SJCRH30 (cell line): ENCODE measurements at places on chromosomes 3 and 15. TPM values are rescaled to one million over a fixed set of nuclear protein-coding genes. Genes with fewer than 3 reads are reported as not detected.

- no peak for DNase-seq
Observed at GRCh38 chr3:43958005-43958770, 267.4 kb downstream of the ABHD5 start.

GRCh38 chr3:117962750-117963149 is 1071.9 kb downstream of the IGSF11 start:
- no peak for DNase-seq

DNA sequence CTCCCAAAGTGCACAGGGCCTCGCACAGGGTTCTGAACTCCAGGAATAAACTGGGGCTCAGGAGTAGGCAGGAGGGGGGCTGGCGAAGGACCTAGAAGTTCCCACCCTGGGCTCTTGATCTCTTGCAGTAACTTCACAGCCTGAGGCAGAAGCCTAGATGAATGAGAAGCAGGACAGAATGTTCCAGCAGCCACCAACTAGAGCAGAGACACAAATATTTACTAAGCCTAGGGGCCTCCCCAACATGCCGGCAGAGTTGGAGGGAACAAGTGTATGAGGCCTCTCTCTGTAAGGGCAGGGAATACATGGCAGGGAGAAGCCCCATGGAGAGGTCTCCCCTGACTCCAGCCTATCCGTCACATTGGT is 25.3 kb upstream of the C15orf39 start:
- no peak for DNase-seq

Gene RFTN1
- 17.0 and 20.1 TPM in 2 replicates for total RNA-seq

- DNase-seq, result peak; percentile 82
Observed at GRCh38 chr3:180804916-180805315, 107.6 kb upstream of the FXR1 start.

Gene CD200
- total RNA-seq, result not detected in 2 replicates

Gene THPO
- 0.61 and 1.2 TPM in 2 replicates for total RNA-seq

- no peak for DNase-seq
Observed at GRCh38 chr3:69712933-69713332, 26.3 kb upstream of the MITF start.

DNA sequence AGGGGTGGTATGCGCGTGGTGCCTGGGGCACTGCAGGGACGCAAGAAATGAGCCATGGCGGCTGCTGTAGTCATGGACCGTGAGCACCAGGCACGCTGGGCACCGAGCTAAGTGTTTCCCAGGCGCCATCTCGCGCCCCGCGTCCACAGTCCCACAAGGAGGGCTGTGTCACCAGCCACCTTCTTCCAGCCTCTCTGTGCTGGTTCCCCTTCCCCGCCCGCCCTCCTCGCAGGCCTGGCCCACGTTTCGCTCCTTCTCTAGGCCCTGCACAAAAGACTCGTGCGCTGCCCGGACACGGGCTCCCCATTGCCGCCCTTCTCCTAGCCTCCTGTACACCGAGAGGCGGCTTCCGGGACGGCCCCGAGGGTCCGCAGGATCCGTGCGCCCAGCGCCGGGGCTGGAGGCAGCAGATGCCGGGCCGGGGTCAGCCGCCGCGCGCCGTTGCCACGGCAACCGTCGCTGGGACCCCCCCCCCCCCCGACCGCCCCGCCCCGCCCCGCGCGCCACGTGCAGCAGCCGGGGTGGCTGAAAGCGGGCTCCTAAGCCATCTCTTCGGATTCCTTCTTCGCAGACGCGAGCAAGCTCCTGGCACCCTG is 113.4 kb downstream of the SRGAP3 start:
- DNase-seq, result no peak

Gene ST8SIA2
- 1.3 and 2.1 TPM in 2 replicates for total RNA-seq

DNA sequence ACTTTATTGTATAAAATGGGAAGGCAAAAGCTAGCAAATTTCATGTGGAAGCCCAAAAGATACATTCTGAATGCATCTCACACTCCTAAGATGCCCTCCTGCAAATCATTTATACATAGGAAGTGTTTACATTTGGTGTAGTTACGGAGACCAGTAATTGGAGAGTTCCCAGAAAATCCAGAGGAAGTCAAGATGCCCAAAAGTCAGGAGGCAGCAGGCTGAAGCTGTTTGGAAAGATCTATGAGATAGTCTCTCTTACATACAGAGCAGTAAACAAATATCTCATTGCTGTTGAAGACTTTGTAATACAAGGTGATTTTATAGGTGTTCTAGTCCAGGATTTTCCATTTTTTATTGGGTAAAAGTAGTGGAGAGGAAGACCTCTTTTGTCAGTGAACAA is 8.8 kb downstream of the KLHL24 start:
- no peak for DNase-seq

GRCh38 chr15:72570059-72570458 is 84.4 kb upstream of the GOLGA6B start:
- DNase-seq, result no peak

DNA sequence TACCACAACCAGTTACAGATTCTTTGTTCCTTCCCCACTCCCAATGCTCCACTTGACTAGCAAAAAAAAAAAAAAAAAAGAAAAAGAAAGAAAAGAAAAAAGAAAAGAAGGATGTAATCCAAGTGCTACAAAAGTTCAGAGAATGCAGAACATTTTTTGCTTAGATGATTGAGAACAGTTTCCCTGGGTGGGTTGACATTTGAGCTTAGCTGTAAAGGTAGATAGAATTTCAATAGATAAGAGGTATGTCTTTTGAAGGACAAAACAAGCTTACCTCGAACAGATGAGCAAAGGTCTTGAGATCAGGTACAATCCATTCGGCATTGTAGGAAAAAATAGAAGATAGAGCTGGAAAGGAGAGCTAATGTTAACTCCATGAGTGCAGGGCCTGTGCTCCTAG is 344.6 kb upstream of the NECTIN3 start:
- no peak for DNase-seq

Gene SV2B
- not detected in 2 replicates for total RNA-seq

DNA sequence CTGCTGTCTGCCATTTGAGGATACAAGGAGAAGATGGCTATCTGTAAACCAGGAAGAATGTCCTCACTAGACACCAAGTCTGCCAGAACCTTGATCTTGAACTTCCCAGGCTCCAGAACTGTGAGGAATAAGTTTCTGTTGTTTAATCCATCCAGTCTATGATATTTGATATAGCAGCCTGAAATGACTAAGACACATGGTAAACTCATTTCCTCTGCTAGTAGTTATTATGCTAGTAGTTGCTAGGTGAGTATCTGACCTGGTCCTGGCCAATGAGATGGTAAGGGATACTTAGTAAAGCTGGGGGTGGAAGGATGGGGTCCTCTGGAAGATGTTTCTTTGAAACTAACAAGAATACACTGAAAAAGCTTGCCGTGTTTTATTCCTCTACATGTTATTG is 280.7 kb upstream of the ARHGEF26 start:
- DNase-seq, result no peak

DNA sequence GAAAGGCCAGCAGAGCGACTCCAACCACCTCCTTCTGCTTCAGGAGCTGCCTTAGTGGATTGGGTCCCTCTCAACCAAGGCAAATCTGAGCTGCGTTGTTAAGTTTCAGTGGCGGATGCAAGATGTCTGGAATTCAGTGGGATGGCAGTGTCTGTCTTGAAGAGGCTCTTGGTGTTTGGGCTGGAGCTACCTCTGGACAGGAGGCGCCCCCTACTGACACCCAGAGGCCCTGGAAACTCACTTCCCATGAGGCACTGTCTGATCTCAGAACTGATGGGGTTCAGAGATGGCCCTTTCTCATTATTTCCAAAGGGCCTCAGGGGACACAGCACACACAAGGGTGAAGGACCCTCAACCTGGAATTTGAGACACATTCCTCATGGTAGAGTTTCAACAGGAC is 6.0 kb upstream of the SLC28A1 start:
- DNase-seq, result peak; percentile 73

Gene XIRP1
- 0.61 and 0.91 TPM in 2 replicates for total RNA-seq

DNA sequence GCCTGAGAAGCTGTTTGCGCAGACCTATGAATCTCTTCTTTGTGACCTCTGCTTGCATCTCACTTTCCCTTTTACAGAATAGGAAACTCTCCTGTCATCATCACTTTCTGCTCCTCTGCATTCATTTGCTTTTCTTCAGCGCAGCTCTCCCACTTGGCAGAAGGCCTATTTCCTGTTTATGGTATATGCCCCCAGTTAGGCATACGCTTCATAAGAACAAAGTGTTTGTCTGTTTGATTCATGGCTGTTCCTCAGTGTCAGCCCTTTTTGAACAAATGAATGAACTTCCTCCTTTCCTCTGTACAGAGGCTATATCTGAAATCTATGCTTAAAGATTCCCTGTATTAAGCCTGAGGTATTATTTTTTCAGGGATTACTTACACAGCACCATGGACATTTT is 1216.9 kb upstream of the GBE1 start:
- peak; percentile 25 for DNase-seq

DNA sequence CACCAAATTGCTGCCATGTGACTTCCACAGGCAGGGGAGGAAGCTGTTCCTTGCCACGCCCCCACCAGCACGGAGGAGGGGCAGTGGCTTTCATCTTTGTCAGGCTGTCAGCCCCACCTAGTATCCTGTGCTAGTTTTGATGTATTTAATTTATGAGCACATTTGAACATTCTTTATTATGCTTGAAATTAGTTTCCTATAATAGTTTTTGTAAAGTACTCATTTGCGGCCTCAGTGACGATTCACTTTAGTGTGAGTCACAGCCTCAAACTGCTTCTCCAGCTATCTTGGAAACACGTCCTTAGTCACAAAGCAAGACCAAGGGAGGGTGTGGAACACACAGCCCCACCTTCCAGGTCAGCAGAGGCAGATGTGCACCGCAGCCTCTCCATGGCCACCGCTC is 239.9 kb upstream of the ATP10A start:
- DNase-seq, result no peak

DNA sequence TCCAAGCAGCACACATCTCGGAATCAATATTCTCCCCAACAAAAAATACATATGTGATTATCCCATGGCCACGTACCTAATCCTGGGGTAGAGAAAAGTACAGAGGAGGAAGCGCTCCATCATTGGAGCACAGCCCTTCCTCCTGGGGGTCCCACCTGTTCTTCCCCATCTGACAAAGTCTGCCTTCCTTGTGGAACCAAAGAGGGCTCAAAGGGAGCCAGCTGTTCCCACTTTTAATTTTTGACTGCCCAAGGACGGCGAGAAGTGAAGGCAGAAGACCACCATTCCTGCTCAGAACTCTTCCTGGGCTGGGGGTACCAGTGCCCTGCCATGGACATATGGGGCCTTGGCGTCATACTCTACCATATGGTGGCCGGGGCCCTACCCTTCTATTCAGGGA is 14.1 kb upstream of the FANCD2 start:
- DNase-seq, result peak; percentile 71

GRCh38 chr3:190865828-190866227 is 3.3 kb upstream of the GMNC start:
- no peak for DNase-seq

DNA sequence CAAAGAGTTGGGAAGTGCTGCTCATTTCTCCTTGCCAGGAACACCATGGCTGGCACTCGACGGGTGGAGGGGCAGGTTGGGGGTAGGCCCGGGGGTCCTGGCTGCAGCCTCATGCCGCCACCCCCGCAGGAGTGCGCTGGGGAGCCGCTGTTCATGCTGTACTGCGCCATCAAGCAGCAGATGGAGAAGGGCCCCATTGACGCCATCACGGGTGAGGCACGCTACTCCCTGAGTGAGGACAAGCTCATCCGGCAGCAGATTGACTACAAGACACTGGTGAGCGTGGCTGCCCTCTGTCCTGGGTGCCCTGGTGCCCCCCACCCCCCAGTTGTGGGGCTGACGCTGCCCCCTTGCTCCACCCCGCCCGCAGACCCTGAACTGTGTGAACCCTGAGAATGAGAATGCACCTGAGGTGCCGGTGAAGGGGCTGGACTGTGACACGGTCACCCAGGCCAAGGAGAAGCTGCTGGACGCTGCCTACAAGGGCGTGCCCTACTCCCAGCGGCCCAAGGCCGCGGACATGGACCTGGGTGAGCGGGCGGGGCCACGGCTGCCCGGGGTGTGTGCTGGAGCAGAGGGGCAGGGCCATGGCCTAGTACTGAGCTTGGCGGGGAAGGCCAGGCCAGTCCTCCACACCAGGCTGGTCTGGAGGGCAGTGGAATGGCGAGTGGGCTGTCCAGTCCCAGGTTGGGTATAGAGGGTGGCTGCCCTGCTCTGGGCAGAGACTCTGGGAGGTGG is 45.1 kb downstream of the PLXNA1 start:
- no peak for DNase-seq

Gene TTLL13
- total RNA-seq, result not detected in 2 replicates

Gene THRB
- not detected in 2 replicates for total RNA-seq

Gene PRSS50
- not detected in 2 replicates for total RNA-seq

Gene COX5A
- 212 and 220 TPM in 2 replicates for total RNA-seq

- no peak for DNase-seq
Observed at GRCh38 chr3:38723569-38724391, 74.3 kb upstream of the SCN5A start.

- DNase-seq, result peak; percentile 10
Observed at GRCh38 chr3:33954956-33955355, 156.5 kb downstream of the PDCD6IP start.

DNA sequence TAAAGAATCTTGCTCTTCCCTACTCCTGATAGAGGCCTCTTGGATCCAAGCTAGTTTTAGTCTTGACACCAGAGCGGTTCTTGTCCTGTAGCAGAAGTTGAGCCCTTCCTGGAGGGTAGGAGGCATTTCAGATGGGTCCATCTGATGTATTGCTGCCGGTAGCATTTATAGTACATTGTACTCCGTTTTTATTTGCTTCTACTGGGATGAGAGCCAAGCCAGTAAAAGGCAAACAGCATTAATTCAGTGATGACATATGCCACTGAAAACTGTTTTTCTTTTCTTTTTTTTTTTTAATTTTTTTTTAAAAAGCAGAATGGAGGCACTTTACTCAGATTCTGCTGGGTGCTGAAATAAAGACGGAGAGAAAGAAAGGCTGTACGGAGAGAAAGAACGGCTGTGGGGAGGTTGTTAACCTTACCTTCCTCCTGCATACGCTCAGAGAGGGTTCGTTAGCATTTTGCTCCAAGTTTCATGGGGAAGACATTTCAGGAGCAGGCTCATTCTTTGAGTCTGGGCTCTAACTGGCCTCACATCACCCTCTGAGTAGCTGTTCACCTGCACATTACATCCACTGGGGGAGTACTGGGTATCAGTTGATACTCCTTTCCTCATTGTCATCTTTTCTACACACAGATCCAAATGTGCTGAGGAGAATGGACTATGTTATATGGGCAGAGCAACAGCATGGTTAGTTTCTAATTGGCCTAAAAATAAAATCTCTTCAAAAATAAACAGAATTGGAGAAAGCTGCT is 161.5 kb downstream of the FEZF2 start:
- no peak for DNase-seq

GRCh38 chr3:72078676-72079368 is 293.9 kb upstream of the PROK2 start:
- no peak for DNase-seq

DNA sequence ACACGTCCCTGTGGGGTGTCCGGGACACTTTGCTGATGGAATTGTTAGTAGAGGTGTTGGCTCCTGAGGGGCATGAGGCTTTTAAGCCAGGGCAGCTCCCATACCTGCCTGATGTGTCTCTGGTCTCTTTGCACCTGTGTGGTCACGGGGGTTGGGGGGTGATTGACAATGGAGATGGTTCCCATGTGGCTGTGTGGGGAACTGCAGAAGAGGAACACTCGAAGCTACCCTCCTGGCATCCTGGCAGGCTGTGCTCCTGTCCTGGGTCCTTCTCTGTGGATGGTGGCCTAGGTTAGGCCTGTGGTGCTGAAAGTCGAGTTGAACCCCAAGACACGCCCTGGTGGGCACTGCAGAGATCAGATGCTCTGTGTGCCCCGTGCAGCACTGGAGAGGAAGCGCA is 73.4 kb downstream of the HMCES start:
- no peak for DNase-seq

GRCh38 chr3:170128259-170128976 is 53.1 kb downstream of the PHC3 start:
- DNase-seq, result peak; percentile 22

GRCh38 chr3:142159083-142159740 is 9.9 kb upstream of the TFDP2 start:
- peak; percentile 74 for DNase-seq

GRCh38 chr3:196918968-196919367 is 23.4 kb downstream of the NCBP2 start:
- DNase-seq, result peak; percentile 17

Gene DNASE1L3
- not detected in 2 replicates for total RNA-seq
